ENCODE measurements at places on chromosomes 1 and 21. TPM values are rescaled to one million over a fixed set of nuclear protein-coding genes. Genes with fewer than 3 reads are reported as not detected.

Gene KIAA1614
- total RNA-seq, result 4.0 TPM

Gene KIAA0040
- 172 TPM for total RNA-seq

Gene MANEAL
- total RNA-seq, result 1.3 TPM

Gene TCEANC2
- total RNA-seq, result 1.6 TPM

Gene KRTAP12-2
- total RNA-seq, result not detected

Gene CR1
- 23.0 TPM for total RNA-seq

Gene FCN3
- total RNA-seq, result 56.0 TPM

Gene CD5L
- not detected for total RNA-seq

Gene RIPPLY3
- not detected for total RNA-seq

Gene JAM2
- 9.5 TPM for total RNA-seq

All from omental fat pad (tissue), 4 donors.